ENCODE measurements at places on chromosomes 6 and 20.

DNA sequence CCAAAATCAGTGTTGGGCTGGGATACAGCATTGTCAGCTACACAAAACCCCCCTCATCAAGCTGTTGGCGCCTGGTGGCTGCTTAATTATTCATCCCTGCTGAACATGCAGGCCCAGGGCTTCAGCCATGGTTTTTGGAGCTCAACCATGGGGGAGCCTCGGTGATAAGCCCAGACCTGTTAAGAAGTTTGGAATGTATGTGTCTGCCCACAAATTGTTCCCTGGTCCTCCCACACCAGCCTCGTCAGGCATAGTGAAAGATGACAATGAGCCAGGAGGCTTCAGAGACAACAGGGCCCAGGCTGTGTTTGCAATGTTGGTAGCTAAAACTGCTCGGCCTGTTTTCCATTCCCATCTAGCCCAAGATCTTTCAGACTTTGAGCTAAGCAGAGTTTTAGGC, 34.8 kb upstream of the SIRPA start:
- DNase-seq, result no peak

DNA sequence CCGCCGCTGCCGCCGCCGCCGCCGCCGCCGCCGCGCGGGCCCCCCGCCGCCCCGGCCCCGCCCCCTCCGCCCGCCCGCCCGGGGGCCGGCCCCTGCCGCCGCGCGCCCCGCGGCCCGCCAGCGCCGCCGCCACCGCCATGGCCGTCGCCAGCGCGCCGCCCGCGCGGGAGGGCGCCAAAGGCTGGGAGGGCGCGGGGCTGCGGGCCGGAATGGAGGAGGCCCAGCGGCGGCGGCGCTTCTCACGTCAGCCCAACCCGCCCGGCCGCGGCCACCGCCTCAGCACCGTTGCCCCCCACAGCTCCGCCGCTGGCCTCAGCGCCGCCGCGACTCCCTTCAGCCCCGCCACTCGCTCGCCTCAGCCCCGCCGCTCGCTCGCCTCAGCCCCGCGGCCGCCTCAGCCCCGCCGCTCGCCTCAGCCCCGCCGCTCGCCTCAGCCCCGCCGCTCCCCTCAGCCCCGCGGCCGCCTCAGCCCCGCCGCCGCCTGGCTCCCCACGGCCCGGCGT, 258 bp downstream of the PHF10 start:
- DNase-seq, result no peak

DNA sequence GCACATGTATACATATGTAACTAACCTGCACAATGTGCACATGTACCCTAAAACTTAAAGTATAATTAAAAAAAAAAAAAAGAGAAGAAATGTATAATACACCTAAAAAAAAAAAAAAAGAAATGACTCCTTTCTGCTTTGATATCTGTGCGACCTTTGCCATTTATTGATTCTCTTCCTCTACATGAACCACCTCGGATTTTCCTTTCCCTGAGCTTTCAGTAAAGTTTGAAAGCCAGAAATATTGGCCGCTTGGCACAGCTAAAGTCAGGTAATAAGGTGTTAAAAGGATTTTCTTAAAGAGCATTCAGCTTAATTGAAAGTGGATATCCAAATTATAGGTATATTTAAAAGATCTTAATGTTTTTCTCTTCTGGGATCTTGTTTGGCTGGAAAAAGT, 12.6 kb upstream of the ASCC3 start:
- DNase-seq, result no peak

DNA sequence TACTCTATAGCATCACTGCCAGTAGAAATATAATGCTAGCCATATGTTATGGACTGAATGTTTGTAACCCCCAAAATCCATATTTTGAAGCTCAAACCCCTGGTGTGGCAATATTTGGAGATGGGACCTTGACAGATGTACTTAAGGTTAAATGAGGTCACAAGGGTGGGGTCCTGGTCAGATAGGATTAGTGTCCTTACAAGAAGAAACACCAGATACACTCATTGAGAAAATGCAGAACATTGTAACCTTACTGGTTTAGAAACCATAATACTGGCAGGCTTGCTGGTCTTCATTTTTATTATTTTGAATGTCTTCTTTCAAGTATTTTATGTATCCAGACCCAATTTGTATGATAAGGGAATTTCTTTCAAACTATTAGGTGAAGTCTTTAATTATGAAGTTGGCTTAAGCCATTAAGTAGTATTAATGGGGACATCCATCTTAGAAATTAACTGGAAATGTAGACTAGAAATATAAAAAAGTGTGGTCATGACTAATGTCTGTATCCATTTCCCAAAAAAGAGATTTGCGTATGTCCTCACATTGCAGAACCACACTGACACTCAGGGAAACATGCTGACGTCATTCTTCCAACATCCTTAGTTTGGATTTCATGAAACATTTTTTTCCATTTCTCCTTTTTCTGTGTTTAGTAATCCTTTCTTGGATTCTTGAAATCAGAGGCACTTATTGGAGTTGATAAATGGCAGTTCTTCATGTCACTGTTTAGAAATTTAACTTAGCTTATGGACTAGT, 32.4 kb downstream of the SLC16A10 start:
- DNase-seq, result no peak

DNA sequence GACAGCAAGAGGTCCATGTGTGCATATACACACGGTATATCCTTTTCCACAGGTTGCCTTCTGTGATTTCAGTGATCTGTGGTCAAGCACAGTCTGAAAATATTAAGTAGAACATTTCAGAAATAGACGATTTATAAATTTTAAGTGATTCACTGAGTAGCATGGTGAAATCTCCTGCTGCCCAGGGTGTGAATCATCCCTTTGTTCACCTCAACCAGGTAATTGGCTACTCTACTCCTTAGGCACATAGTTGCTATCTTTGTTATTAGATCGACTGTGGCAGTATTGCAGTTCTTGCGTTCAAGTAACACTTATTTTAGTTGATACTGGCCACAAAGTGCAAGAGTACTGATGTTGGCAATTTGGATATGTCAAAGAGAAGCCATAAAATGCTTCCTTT, 1421.7 kb downstream of the GRIK2 start:
- DNase-seq, result no peak

DNA sequence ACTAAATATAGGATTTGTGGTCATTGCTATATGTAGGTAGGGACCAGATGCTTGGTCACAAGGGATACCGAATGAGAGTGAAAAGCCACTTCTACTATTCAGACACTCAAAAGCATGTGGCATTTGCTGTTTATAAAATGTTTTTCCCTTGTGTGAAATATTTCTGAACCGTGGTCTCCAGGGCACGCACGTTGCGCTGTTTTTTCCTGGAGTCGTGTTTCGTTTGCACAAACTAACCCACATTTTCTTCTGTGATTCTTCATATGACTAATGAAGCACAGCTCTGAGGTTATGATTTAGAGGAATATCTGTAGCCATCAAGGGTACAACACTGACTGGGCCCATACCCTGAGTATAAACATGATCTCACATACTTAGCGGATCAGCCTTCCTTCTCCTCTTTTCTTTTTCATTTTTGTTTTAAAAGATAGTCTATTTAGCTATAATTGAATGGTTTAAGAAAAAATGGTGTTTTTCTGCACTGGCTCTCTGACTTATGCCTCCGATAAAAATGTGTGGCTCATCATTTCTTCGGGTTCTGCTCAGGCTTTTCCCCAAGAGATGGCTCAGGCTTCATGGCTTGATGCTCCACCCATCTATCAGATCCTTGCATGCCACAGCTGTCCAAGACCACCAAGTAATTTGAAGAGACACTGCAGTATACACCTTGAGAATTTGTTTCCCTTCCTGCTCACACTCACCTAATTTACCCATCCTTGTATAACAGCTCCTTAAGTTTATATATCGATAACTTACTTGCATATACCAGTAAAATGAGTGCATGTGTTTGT, 59.9 kb upstream of the HBS1L start:
- no peak for DNase-seq

DNA sequence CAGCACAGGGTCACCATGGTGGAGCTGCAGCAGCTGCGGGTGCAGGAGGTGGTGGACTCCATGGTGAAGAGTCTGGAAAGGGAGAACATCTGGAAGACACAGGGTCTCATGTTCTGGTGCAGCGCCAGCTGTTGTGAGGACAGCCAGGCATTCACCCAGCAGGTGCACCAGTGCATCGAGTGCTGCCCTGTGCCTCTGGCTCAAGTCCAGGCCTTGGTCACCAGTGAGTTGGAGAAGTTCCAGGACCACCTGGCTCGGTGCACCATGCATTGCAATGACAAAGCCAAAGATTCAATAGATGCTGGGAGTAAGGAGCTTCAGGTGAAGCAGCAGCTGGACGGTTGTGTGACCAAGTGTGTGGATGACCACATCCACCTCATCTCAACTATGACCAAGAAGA, 22.9 kb upstream of the RIPK1 start:
- no peak for DNase-seq

- DNase-seq, result no peak
Measured at GRCh38 chr6:126086560-126086959, 100.2 kb downstream of the TRMT11 start.

GRCh38 chr20:35283441-35284266, 918 bp downstream of the EIF6 start:
- no peak for DNase-seq

GRCh38 chr6:28927846-28928245, 4.1 kb upstream of the TRIM27 start:
- DNase-seq, result no peak

DNA sequence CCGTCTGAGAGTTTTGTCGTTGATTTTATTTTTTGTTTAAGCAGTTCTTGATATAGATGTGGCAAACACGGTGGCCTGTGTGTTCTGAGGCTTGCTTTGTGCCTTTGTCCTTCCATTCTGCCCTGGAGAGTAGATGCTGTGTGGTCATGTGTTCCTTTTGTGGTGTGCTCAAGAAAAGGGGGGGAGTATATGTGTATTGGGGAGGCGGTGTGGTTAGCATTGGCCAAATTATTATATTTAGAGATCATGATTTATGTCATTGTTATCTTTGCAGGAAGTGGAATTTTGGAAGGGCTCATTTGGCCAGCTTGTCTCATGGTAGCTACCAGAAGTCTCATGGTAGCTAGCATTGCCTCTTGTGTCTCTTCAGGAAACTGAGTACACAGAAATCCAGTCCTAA, 16.4 kb downstream of the RREB1 start:
- DNase-seq, result no peak

- DNase-seq, result no peak
Measured at GRCh38 chr6:33856031-33856590, 52.3 kb upstream of the MLN start.
